MCF 10A (cell line): ENCODE measurements at places on chromosomes 2 and 18. TPM values are rescaled to one million over a fixed set of nuclear protein-coding genes. Genes with fewer than 3 reads are reported as not detected.
A peak's percentile ranks its signal among the peaks of the same experiment; 100 is the strongest.

Gene MEMO1
- total RNA-seq: 43.0 and 54.6 TPM in 2 replicates

DNA sequence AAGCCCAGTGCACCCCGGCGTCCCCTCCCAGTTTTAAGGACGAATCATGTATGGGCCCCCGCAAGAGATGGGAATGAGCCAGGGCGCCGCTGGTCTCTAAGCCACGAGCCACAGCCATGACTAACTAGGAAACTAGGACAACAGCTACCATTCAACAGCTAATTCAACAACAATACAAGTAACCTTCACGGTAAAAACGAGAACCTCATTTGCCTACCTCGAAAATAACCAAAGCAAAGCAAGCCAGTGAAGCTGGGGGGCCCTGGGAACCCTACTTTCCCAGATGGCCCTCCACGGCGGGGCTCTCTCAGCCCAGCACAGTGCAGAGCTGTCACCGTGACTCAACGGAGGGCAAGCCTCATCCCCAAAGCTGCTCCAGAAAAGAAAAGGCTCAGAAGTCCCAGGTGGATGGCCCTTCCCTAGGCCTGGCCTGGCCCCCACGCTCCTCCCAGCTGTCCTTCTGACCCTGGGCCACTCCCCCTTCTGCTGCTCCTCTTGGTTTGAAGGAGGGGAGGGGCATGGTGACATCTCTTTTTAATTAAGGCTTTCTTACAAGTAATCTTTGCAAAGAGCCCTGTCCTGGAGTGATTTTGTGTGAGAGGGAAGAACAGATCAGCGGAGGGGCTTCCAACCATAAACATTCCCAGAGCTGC, 126.3 kb downstream of the HDAC4 start:
- DNase-seq: peak; percentile 85

GRCh38 chr18:38174594-38174993, 609.0 kb upstream of the CELF4 start:
- no peak for DNase-seq

- DNase-seq: no peak
These were observed 86.0 kb downstream of the FMNL2 start for GRCh38 chr2:152420936-152421335.

DNA sequence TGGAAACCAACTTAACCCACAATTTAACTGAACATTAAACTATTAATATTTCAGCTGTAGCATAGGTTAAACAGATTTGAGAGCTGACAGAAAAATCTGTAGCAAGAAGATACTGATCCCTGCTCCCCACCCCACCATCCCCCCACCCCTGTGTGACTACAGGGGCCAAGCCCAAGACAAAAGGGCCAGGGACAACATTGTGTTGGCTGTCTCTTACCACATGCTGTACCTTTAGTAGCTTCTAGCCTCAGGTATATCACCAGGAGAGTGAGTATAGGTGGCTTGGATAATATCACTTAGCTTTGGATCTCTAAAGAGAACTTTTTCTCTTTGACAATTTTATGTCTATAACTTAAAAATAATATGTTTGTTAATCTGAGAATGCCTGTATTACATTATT, 140.7 kb downstream of the AGPS start:
- no peak for DNase-seq

- no peak for DNase-seq
These were observed 279.8 kb downstream of the RBM43 start for GRCh38 chr2:150981826-150982225.

Gene CPLX4
- not detected in 2 replicates for total RNA-seq

GRCh38 chr18:47915229-47915628, 15.2 kb downstream of the SMAD2 start:
- DNase-seq: no peak

DNA sequence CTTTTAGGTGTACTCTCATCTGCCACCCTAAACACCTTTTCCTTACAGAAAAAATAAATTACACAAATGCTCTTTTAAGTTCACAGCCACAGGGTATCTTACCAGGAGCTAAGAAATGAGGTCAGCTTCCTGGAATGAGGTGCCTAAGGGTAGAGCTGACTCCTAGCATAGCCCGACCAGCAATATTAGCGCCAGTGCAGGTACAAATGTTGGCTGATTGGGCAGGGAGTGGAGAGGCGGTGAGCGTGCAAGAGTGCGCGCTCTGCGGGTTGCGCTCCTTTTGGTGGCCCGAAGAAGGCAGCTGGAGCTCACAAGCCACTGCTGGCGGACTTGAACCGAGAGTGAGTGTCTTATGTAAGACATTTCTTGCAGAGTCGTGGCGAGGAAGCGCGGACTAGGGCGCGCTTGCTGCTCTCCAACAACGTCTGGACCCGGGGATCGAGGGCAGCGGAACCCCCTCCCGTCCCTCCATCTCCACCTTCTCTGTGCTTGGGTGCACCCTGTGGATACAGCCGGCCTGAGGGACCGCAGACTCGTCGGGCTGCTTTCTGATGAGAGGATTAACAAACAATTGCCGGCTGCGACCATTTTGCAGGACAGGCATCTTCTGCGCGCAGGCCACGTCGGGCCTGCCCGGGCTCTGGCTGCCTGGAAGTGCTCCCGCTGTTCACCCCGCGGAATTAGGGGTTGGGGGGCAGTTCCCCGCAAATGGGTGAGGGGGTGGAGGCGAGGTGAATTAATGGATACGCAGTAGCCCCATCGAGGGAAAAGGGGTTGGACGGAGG, 17.3 kb downstream of the BOLA3 start:
- no peak for DNase-seq
